ENCODE measurements at places on chromosomes 4 and X.

DNA sequence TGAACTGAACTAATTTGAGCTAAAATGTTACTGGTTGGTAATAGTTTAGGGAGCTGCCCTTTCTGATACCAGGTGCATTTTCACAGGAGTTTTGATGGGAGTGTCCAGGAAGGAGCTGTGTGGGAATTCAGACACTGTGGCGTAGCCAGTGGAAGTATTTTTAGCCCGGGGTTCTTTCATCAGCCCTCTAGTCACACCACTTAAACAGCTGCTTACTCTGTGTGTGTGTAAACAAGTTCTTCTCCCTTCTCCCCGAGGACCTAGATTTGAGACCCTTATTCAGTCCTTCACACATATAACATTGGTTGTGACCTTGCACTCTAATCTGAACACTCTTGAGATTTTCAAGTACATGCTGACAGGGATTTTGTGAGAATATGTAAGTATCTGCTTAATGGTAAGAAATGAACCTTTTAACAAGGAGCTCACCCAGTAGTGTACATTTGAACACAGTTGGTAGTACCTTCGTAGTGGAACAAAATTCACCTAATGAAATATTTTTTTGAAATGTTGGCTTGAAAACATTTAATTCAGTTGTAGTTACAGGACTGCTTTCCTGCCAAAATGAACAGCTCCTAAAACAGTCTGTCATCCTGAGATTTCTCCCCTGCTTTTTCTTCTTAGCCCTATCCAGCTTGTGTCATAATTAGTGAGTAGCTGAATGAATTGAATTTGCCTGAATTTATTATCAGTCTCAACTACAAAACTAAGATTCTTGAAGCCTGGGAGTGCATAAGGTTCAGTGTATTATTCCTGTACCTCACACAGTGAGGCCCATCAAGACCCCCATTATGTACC lies 61.8 kb downstream of the BMPR1B start:
- no peak for DNase-seq

DNA sequence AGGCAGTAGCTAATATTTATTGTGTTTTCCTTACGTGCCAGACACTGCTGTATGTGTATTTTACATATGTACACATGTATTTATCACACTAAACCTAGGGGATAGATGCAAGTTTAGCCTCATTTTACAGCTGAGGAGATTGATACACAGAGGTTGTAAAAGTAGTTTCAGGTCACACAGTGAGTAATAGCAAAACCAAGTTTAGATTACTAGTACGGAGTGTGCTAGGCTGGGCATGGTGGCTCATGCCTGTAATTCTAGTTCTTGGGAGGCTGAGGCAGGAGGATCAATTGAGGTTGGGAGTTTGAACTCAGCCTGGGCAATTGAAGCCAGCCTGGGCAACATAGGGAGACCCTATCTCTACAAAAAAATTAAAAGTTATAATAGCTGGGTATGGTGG lies 701.1 kb upstream of the ATOH1 start:
- DNase-seq, result no peak

- DNase-seq, result no peak
Observed at GRCh38 chr4:25966171-25966570, 52.2 kb downstream of the SMIM20 start.

GRCh38 chr4:6134612-6135220 lies 65.6 kb downstream of the JAKMIP1 start:
- DNase-seq, result peak; percentile 66

GRCh38 chr4:145956288-145956890 lies 17.8 kb upstream of the ZNF827 start:
- DNase-seq, result peak; percentile 33

DNA sequence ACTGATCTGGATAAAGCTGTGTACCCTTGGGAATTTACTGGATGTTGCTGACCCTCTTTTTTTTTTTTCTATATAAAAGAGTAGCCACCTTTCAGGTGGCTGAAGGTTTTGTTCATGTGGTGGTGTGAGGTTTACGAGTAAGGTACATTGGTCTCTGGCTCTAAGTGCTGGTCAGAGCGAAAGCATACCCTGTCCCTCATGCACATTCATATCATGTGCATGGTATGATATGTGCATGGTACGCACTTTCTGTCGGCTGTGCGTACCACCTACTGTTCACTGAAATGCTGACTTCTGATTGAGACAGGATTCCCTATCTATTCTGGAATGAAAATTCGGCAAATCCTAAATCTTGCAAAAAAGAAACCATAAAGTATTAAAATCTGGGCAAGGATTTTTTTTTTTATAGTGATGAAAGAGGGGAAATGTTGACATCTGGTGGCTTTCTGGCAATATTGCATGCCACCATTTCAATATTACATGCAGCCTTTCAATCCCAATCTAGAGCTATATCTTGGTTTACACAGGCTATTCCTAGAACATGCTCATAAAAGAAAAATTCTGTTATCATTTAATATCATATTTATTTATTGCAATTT lies 32.8 kb downstream of the FAM149A start:
- DNase-seq, result peak; percentile 11

DNA sequence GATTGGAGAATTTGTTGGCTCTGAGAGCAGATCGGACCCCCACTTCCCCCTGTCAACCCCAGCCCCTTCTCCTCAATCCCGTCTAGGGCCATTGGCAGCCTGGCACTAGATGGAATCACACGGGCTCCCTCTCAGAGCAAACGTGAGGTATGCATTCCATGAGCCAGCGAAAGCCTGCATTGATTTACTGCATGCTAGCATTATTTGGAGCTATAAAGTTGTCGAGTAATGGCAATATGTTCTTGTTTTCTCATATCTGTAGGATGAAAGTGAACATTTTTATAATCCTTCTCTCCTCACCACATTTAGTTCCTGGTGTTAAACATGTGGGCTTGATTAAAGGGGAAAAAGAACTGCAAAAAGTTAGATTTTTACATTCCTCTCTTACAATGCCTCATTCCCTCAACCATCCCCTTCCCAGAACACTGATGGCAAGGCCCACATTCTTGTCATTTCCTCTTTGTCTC lies 159.2 kb downstream of the SPRY1 start:
- DNase-seq, result no peak

DNA sequence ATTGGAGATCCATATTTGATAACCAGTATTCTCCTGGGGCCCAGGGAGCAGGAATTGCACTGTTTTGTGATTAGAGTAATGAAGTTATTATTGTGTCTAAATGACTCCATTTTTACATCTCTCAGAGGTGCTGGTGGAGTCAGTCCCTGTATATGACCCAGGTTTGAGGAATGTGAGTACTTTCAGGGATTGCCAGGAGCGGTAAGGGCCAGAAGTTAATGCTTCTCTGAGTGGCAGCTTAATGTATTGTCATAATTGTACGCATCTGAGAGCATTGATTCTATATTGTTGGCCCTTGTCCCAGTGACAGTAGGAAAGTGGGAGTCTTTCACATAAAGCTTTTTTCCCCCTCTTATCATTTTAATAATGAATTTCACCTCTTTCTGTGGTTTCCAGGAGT lies 146.2 kb downstream of the GATB start:
- DNase-seq, result no peak

GRCh38 chr4:126419266-126419665 lies 1104.5 kb downstream of the FAT4 start:
- no peak for DNase-seq

DNA sequence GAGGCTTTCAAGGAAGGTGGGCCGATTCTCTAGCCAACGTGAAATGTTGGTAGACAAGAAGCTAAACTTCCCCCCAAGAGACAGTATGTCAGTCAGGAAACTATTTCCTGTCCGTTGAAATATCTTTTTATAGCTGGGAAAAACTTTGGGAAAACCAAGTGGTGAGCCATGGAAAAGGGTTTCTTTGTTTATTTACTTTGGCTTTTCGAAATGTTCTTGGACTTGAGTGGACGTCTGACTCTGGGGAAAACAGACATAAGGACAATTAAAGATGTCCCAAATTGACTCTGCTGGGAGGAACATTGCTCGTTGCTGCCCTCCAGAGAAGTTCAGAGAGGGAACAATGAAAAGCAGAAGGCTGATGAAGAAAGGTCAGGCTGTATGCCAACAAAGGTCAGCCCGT lies 295.4 kb downstream of the RAPGEF2 start:
- DNase-seq, result peak; percentile 4

GRCh38 chrX:37998586-37999262 lies 7.6 kb upstream of the SYTL5 start:
- DNase-seq, result no peak

DNA sequence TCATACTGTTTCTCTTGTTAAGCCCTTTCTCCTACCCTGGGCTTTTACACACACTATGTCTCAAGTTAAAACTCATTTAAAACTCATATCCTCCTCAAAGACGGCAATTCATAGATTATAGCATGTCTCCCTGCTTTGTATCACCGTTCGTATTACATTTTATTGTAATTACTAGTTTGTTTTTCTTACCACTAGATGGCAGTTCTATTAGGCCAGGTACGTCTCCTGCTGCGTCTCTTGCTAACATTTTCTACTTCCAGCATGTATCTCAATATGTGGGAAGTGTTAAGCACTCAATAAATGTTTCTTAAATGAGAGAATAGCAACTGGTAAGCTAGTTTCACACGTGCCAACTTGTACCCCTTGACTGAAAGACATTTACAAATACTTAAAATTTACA lies 450.3 kb upstream of the PCDH7 start:
- peak; percentile 2 for DNase-seq

DNA sequence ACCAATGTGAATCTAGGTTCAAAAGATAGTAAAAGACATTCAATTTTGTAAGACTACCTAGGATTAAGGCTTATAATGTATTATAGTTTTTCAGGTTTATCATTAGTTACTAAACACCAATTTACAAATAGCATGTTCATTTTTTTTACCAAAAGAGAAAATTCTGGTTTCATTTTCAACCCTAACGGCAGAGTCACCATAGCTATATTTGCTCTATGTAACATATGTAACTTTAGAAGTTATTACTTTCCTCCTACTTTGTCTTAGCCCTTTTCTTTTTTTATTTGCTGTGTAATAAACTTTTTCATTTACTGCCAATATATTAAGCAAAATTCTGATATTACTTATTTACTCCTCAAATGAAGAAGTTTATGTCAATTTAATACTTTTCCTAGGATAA lies 639.6 kb downstream of the ARAP2 start:
- DNase-seq, result no peak

DNA sequence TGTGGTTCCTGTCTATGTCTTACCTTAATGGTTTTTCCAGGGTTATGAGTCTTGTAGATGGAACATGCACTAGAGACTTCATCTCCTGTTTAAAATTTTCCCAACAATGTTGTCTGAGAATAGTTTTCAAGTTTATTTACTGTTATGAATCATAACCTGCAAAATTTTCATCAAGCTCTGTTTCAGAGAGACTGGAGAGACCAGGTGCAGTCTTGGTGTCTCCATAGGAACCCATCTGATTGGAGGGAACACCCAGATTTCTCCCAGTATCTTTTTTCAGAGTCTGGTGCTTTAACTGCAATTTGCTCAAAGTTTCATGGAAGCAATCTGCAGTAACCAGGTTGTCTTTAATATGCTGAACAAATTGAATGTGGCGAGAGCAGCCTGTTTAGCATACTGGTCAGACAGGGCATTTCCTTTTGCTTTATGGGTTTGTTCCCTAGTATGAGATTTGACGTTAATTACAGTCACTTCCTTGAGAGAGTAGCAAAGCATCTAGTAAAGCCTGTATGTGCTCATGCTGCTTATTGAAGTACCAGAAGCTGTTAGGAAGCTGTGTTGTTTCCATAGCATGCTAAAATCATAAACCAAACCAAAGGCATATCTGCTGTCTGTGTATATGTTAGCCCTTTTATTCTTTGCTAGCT lies 18.8 kb upstream of the VSIG1 start:
- DNase-seq, result no peak

DNA sequence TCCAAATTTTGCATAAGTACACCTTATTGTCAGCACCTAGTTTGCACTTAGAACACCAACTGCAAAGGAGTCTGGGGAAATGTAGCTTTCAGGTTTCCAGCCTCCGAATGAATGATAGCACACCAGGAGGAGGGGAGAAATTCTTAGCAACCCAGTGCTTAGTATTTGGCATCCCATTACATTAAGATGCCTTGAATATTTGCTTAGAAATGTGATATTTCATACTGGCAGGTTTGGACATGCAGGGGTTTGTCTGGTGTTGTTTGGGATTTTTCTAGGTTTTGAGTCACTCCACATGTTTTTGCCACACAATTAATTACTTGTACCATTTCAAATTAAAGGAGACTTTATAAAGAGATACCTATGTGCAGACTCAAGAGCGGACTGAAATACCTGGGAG lies 60.3 kb upstream of the CAMK2D start:
- no peak for DNase-seq

DNA sequence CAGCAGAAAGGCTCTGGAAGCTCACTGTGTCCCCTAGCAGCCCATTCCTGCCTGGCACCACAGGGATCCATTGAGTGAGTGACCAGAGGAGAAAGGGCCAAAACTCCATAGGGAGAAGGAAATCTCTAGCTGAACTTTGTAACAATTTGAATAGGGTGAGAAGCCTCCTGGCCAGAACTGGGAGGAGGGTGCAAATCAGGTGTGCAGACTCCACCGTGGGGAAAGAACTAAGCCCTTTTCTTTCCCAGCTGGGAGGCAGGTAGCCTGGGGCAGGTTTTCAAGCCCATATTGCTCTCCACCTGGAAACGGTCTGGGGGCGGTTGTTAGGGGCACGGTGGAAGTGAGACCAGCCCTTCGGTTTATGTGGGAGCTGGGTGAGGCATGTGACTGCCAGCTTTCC lies 227.2 kb downstream of the SNCA start:
- DNase-seq, result no peak

DNA sequence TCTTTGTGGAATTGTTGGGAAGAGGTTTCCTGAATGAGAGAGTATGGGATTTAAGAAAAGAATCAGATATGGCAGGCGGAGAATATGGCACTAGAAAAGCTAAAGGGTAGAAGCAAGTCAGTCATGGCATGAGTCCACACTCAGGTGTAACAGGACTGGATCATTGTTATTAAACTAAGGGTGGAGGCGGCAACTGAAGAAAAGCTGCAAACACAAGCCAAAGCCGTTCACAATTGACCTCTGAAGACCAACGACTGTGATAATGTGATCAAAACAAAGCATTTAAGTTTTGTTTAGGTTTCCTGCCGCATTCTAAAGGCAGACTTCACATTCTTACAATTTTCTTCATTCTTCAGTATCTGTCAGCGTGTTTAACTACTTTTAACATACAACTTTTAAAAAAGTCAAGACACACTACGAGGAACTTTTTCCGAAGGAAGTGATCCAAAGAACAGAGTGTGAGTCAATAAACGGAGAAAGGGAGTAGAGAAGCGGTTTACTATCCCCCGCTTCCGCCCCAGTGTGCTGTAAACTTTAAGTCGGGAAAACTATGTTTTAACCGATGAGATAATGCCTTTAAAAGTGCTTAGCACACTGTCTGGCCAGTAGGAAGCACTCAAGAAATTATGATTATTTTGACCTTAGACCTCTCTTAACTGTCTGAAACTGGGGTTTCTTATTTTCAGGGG lies 909 bp upstream of the SLAIN2 start:
- DNase-seq, result no peak

- no peak for DNase-seq
Observed at GRCh38 chr4:147950841-147951240, 219.0 kb downstream of the ARHGAP10 start.

GRCh38 chr4:2330091-2331042 lies 68.5 kb upstream of the MXD4 start:
- DNase-seq, result no peak

- no peak for DNase-seq
Observed at GRCh38 chr4:19379191-19379708, 872.5 kb upstream of the SLIT2 start.

GRCh38 chr4:60133375-60133774 lies 1066.8 kb upstream of the ADGRL3 start:
- DNase-seq, result no peak
